BJ (cell line): ENCODE measurements at places on chromosomes 12 and 14.
A peak's percentile ranks its signal among the peaks of the same experiment; 100 is the strongest.

- no peak for DNase-seq
Observed at GRCh38 chr12:19778172-19778571, 338.9 kb downstream of the AEBP2 start.

GRCh38 chr12:118073768-118074167, 12.8 kb upstream of the WSB2 start:
- DNase-seq, result no peak

DNA sequence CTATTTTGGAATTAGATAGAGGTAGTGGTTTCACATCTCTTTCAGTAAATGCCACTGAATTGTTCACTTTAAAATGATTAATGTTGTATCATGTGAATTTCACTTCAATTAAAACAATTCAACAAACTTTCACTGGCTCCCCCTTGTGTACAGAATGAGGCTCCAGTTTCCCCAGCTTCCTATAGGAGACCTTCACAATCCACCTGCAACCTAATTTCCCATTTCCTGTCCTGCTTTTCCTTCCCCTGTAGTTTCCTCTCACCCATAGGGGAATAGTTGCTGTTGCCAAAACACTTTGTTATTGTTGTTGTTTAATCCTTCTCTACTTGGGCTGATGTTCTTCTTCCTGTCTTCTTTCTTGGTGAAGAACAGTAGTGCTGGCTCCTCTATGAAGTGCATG, 59.8 kb downstream of the NPAS3 start:
- no peak for DNase-seq

- no peak for DNase-seq
Observed at GRCh38 chr14:64736271-64737169, 32.3 kb downstream of the PLEKHG3 start.

- no peak for DNase-seq
Observed at GRCh38 chr14:68790644-68791077, 2.2 kb downstream of the ZFP36L1 start.

GRCh38 chr12:114774699-114775098, 90.7 kb upstream of the TBX3 start:
- DNase-seq, result no peak

- no peak for DNase-seq
Observed at GRCh38 chr14:81509838-81510452, 23.7 kb downstream of the SEL1L start.

DNA sequence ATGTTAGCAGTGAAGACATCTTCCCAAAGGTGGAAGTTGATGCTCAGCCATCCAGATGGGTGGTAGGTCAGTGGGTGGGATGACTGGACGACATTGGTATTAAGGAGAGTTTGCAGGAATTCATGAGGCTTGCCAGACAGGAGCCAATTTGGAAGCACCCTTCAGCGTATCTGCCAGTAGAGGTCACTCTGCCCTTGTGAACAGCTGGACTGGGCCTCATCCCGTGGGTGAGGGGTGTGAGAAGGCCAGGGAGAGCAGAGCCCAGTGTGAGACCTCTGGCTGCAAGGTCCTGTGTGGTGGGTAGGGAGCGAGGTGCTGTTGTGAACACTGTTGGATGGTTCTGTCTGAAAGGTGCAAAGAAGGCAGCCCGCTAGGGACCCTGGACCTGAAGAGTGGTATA, 37.7 kb downstream of the SLC5A8 start:
- no peak for DNase-seq

DNA sequence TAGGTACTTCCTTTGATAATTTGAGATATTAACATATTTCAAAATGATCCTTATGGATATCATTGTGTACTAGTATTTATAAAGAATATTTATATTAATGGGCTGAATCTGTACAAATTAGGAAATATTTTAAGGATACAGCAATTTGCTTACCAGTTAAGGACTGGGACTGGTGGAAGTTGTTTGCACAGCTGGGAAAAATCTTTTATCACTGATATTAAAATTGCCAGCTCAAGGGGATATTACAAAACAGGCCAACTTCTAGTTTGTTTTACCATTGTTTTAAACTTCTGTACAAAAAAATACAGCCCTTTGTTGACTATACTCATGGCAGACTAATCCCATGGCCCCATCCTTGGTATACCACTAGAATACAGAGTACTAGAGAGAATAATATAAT, 133.2 kb upstream of the DDHD1 start:
- DNase-seq, result no peak

DNA sequence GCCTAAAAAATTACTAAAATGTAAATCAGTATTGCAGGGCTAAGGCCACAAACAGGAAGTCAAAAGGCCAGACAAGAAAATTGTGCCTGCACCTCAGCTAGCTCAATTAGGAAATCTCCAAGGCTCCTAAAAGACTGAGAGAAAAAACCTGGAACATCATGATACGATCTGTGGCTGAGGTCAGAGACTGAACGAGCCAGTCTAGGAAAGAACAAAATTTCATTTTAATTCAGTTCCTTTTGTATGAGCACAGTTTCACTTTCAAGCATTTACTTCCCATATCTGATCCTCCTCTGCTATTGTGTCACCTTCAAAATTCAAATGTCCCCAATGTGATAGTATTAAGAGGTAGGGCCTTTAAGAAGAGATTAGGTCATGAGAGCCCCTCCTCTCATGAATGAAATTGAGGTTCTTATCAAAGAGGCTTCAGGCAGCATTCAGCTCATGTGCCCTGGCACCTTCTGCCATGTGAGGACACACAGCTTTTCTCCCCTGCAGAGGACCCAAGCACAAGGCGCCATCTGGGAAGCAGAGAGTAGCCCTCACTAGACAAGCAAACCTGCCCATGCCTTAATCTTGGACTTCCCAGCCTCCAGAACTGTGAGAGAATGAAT, 14.8 kb downstream of the PRKAB1 start:
- DNase-seq, result no peak

- DNase-seq, result no peak
Observed at GRCh38 chr12:2489275-2489674, 305.5 kb upstream of the FKBP4 start.

- DNase-seq, result no peak
Observed at GRCh38 chr14:58969951-58970751, 218.3 kb upstream of the DAAM1 start.

DNA sequence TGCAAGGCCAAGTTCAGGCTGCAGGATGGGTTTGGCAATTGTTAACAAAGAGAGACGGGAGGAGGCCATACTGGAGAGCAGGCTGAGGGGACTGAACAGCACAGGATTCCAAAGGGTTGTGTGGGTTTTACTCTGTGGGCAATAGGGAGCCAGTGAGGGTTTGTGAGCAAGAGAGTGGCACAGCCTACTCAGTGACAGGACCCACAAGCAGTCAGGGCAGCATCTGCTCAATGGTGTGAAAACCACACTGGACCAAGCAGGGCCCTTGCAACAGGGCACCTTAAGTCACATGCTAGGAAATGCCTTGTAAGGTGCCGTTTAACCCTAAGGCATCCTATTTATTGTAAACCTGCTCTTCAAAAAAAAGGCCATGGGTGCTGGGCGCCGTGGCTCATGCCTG, 22.0 kb downstream of the SYNE3 start:
- no peak for DNase-seq

- no peak for DNase-seq
Observed at GRCh38 chr14:95569440-95569839, 34.6 kb downstream of the GLRX5 start.

DNA sequence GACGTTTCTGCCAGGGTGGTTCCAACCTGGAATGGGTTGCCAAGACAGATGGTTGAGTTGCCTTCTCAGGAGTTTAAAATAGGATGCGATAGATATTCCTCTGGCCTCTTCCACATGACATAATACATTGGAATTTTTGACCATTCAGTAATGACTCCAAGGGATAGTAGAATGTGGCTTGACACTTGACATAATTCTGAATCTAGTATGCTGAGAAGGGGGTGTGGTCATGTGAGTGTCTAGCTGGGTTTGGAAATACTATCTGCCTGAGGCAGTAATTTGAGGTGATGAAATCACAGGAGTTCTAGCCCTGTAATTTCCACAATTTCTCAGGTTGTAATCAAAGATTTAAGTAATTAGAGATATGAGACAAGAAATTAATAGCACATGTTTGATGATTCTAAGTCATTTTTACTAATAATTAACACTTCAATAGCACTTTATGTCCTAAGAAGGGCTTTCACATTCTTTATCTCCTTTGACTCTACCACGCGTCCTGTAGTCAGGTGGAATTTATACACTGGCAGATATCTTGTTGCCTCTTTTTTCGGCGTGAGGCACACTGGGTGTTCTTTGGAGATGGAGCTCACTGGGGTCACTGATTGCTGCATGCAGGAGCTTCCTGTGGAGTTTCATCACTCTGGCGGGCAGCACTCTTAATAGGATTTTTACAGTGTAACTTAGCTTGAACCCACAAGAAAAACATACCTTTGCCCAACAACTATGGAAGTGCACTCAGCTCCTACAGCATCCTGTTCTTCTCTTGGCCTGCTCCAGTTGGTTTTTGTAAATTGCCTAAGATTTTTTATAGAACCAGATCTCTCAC, 3.2 kb upstream of the AMIGO2 start:
- DNase-seq, result peak; percentile 91

- DNase-seq, result peak; percentile 86
Observed at GRCh38 chr14:68563251-68564131, 229.4 kb downstream of the ZFP36L1 start.

GRCh38 chr12:92552412-92553108, 150.2 kb upstream of the PLEKHG7 start:
- no peak for DNase-seq

DNA sequence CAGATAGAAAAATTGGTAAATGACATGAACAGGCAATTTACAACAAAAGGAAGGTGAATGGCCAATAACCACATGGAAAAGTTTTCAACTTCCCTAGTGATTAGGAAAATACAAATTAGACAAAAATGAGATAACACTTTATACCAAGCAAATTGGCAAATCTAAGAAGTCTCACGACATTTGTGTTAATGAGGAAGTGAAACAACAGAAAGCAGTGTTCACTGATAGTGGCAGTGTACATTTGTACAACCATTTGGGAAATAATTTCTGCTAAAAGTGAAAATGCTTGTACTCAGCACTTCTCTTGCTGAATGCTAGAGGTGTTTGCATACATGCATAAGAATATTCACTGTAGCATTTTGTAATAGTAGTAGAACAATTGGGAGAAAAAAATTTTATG, 126.6 kb downstream of the LLPH start:
- no peak for DNase-seq

DNA sequence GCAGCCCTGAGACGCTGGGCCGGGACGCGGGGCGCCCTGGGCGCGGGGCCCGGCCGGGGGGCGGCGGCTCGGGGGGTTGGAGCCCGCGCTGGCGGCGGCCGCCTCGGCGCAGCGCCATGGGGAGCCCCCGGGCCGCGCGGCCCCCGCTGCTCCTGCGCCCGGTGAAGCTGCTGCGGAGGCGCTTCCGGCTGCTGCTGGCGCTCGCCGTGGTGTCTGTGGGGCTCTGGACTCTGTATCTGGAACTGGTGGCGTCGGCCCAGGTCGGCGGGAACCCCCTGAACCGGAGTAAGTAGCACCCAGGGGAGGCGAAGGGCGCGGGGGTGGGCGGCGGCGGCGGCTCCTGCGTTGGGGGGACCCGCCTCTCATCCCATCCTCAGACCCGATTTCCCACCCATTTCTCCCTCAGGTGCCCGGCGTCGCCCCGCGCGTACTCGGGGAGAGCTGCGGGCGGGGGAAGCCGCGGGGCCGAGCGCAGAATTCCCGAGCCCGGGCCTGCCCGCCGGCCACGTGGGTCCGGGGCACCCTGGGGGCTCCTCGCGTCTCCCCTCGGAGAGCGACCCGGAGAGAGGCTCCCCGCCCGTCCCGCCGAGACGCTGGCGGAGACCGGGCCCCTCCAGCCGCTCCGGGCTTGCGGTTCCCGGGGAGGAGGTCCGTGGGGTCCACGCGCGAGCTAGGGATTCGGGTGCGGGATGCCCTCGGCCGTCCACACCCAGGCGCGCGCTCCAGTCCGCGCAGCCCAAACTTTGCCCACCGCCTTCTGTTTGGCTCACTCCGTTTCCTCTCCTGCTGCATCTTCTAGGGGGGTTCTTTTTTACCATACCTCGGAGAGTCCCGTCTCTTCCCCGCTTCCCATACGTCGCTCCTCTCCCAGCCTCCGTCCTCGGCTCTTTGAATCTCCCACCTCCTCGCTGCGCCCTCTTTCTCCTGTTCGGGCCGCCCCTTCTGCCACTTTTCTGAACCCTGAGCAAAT, 807 bp downstream of the B4GALNT3 start:
- DNase-seq, result no peak

GRCh38 chr14:54947230-54947629, 44.6 kb upstream of the GCH1 start:
- no peak for DNase-seq

DNA sequence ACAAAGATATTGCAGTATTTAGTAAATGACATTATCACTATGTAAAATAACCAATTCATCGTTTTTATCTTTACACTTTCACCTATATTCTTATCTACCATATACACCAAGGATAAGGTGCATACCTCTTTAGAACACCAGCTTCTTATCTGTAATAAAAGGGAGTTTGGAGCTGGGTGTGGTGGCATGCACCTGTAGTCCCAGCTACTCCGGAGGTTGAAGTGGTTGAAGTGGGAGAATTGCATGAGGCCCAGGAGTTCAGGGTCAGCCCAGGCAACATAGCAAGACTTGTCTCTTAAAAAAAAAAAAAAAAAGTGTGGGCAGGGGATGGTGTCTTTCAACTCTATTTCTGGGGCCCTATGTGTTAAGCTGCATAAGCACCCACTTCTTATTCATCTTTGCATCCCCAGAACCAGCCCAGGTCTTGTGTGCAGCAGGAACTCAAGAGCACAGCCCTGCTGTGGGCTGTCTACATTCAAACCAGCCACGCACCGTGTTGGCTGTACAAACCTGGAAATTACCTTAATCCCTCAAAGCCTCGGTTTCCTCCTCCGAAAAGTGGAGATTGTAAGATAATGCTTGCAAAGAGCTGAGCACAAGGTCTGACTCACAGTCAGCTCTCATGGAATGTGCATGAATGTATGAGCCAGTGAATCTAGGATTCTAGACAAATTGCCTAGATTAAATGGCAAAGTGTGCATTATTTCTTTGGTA, 256.6 kb upstream of the FOXN3 start:
- no peak for DNase-seq

GRCh38 chr12:60805364-60805763, 1209.5 kb downstream of the SLC16A7 start:
- no peak for DNase-seq

- DNase-seq, result no peak
Observed at GRCh38 chr12:54596526-54596946, 8.1 kb upstream of the PPP1R1A start.
